CD4-positive, alpha-beta T cell (primary cell): ENCODE measurements at places on chromosomes 5 and 9. TPM values are rescaled to one million over a fixed set of nuclear protein-coding genes. Genes with fewer than 3 reads are reported as not detected.

DNA sequence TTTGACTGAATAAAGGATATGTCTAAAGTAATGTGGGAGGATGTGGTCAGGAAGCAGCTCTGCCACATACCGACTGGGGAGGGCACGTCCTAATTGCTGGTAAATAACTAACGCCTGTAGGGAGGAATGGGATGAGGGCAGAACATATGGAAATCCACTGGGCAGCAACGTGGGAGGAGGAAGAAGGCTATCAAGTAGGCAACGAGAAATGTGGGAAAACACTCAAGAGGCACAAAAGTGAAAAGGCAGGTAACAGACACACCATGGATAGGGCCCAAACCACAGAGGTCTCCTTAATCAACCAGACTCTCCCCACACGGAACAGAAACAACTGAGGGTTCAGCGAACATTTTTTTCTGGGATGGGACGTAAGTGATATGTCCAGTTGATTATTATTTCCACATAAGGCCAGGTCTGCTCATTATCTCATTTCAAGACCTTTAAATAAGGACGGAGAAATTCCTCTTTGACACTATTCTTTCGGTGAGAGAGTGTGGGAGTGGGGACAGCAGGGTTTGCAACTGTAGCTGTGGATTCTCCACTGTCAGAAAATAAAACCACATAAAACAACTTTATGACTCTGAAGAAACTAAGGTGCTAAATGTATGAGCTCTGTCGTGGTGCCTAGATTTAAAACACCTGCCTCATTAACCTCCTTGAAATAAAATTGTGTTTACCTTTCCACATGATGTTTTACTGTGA is 17.0 kb downstream of the IARS1 start:
- H3K4me3 ChIP-seq, result no peak overlapping the region
- H3K27ac ChIP-seq, result no peak overlapping the region
- DNase-seq, result peak; percentile 52
- H3K4me1 ChIP-seq, result peaks cover 12% of the 10 kb centered on the region
- no peaks in the 10 kb centered on the region for H3K27me3 ChIP-seq
- H3K36me3 ChIP-seq, result peaks cover 81% of the 10 kb centered on the region

The FGF1 gene
- not detected for total RNA-seq

- H3K4me1 ChIP-seq, result no peaks in the 10 kb centered on the region
- H3K27ac ChIP-seq, result no peak overlapping the region
- H3K27me3 ChIP-seq, result peaks cover 3% of the 10 kb centered on the region
- no peak overlapping the region for H3K4me3 ChIP-seq
Measured at GRCh38 chr9:91818225-91818585, 131.8 kb downstream of the ROR2 start.

The TOPORS gene
- total RNA-seq, result 41.8 TPM

- H3K27ac ChIP-seq, result no peak overlapping the region
- no peaks in the 10 kb centered on the region for H3K27me3 ChIP-seq
- DNase-seq, result no peak
- H3K36me3 ChIP-seq, result no peaks in the 10 kb centered on the region
Measured at GRCh38 chr5:81232464-81233079, 550 bp upstream of the CKMT2 start.

DNA sequence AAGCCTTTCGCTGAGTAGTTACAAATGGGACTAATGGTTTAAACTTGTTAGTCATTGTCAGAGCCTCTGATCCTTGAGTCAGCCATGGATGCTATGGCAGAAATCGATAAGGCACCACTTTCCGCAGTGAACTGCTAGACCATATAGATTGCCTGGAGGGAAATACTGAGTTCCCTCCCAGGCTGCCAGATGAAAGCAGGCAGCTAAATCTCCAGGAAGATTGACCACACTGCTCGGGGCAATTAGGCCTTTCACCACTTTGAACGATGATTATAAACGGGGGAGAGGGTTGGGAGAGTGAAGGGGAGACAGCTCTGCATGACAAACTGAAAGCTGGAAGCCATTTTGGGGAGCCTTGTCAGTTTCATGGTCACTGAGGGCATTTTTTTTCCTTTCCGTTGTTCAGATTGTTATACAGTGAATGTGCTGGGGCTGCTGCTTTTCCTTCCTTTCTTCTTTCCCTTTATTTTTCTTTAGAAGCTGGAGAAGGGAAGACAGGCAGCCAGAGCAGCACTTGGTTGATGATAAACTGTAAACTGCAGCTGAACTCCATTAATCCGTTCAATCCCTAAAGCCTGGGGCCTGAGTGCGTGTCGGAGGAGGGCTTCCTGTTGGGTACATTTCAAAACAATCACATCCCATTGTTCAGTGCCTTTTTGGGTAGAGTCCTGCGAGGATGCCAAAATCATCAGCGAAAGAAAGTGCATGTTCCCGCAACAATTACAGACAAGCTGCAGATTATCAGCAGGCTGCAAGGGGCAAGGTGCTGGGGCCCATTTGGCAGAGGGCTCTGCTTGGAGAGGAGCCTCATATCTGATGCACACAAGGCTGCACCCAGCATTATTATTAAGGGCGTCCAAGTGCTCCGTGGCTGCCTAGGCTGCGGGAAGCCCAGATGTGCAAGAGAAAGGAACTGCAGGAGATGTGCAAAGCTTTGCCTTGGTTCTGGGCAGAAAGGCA is 308.4 kb downstream of the PSAT1 start:
- no peaks in the 10 kb centered on the region for H3K36me3 ChIP-seq
- no peak overlapping the region for H3K4me3 ChIP-seq
- H3K27me3 ChIP-seq, result no peaks in the 10 kb centered on the region

DNA sequence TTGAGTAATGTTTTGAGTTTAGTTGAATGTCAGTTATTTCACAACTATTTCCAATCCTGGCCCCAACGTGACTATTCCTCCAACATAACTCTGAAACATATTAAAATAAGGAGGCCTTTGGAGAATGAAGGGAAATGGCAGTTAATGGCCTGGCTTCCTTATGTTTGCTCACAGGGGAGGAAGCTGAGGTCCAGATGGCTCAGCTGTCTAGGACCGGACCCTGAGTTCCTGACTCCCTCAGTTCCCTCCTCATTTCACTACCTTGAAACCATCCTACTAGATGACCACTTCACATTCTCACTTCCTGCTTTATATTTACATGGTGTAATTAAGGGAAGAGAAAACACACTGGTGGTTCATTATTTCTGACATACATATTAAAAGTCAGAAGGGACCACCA is 6.6 kb downstream of the OTULINL start:
- H3K36me3 ChIP-seq, result no peaks in the 10 kb centered on the region
- DNase-seq, result no peak
- no peak overlapping the region for H3K27ac ChIP-seq
- peaks cover 56% of the 10 kb centered on the region for H3K4me1 ChIP-seq
